Stimulated activated CD4-positive, alpha-beta T cell treated with anti-CD3 and anti-CD28 coated beads, Interleukin-2, amount 100 ng/mL, for 24 hours (primary cell): ENCODE measurements at places on chromosomes 5 and 9.

DNA sequence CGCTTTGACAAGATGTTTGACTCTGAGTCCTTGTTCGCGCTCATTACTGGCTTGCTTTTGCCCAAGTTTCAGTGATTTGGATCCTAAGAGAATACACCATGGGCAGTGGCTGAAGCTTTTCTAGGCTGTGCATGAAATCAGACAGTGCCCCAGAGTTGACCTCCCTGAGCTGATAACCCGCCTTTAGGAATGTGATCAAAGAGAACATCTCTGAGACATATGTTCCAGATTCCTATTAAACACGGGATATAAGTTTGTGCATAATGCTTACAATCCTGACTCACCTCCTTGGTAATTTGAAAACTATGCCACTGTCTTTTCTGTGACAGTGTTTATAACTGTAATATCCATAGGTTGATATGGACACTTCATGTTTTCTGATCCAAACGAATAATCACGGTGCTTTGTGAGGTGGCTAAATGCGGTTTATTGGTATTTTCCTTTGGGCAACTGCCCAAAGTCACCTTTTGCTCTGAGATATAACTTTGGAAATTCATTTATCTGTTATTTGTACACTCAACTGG is 732.9 kb downstream of the MTRR start:
- DNase-seq = no peak

GRCh38 chr5:9739135-9739534 is 109.0 kb upstream of the TAS2R1 start:
- DNase-seq = no peak

DNA sequence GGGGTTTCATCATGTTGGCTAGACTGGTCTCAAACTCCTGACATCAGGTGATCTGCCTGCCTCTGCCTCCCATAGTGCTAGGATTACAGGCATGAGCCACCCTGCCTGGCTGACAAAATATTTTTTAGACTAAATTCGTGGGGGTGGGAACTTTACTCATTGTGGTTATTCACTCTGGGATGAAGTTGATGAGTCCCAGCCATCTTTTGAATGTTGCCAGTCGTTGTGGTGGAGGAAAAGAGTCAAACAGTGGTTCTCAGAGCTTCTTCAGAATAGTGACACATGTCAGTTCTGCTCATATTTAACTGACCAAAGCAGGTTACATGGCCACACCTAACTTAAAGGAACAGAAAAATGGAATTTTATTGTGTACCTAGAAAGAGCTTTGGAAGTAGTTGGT is 6.9 kb downstream of the SREK1 start:
- DNase-seq = peak; percentile 25

GRCh38 chr5:84606784-84607183 is 222.1 kb upstream of the EDIL3 start:
- DNase-seq = no peak

DNA sequence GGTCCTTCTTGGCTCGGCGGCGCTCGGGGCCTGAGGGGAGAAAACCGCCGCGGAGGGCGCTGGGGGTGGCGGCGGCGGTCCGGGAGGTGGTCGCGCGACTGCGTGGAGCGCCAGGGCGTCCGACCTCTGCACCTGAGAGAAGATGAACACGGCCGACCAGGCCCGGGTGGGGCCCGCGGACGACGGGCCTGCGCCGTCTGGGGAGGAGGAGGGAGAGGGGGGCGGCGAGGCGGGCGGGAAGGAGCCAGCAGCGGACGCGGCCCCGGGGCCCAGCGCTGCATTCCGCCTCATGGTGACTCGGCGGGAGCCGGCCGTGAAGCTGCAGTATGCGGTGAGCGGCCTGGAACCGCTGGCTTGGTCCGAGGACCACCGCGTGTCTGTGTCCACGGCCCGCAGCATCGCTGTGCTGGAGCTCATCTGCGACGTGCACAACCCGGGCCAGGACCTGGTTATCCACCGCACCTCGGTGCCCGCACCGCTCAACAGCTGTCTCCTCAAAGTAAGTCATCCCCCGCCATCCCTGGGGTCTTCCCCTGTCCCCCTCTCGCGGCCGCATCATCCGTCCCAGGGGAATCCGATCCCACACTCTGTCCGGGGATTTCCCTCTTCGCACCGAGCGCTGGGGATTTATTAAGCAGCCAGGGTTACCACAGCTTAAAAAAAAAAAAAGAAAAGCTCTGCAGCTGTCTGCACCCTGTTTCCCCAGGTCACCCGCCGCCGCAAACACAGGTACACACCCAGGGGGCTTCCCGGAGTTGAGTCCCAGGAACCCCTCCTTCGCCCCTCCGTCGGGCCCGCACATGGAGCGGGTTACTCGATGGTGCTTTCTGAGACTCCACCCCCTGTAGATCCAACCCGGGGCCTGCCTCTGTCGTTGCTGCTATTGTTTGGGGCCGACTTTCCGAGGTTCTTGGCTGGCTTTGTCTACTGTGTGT is at the start of gene GTF3C4:
Gene GTF3C4, plus strand, starts transcription at position 8 of the 935 bp plus-strand sequence. Its CDS starts 135 bp downstream, at position 143.
- peak; percentile 52 for DNase-seq

DNA sequence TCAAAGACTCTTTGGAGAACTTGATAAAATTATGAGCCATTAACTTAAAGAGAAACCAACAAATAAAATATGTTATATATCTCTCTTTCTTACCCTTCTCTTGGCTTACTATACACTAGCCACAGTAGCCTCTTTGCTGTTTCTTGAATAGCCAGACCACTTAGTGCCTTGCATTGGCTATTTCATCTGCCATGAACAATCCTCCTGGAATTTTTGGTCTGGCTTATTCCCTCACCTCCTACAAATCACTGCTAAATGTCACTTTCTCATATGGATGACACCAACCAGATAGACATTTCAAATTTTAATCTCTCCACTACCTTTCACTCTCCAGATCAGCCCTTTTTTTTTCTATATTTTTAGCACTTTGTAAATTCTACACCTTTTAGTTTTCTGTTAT is 1581.7 kb downstream of the EFNA5 start:
- DNase-seq = no peak
